Fibroblast of the conjunctiva (primary cell): ENCODE measurements at places on chromosomes 1 and 21.

DNA sequence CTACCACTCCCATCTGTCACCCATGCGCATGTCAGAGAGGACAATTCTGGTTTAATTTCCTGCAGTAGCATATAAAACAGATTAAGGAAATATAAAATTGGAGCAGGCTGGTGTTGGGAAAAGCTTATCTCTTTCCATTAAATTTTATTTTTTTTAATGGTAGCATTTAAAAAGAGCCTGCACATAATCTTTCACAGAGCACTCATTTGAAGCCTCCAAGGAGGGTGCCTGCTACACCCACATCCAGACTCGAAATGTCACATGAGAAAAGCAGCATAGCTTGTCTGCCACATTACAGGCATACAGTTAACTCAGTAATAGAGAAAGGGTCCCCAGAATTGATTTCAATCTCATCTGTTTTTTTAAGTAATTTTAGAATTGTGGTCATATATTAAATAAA lies 599.0 kb downstream of the KIF26B start:
- DNase-seq = no peak

GRCh38 chr21:45615145-45615711 lies 28.3 kb upstream of the PCBP3 start:
- no peak for DNase-seq

- no peak for DNase-seq
Measured at GRCh38 chr1:167453123-167453522, 65.2 kb downstream of the CD247 start.

GRCh38 chr1:178358456-178358855 lies 138.3 kb downstream of the CLEC20A start:
- no peak for DNase-seq

GRCh38 chr1:38817267-38818174 lies 42.1 kb downstream of the RRAGC start:
- DNase-seq = no peak

DNA sequence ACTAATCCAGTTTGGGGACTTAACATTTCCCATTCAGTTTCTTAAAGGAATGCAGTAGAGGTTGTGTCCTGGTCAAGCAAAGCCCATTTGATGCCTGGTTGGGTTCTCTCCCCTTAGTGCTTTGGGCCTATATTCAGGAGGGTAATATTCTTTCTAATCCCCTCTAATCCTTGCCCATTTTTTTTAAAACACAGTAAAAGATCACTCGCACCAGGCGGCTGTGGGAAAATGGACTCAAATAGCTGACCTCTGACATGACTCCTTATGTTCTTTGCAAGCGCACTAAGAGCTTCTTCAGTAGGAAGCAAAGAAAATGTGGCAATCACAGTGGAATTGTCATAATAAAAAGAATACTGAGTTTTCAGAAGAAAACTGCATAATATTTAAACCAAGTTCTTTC lies 49.9 kb downstream of the WNT2B start:
- no peak for DNase-seq

GRCh38 chr1:203625628-203626019 lies 1.0 kb upstream of the ATP2B4 start:
- no peak for DNase-seq
